ENCODE measurements at places on chromosomes 16 and 17. TPM values are rescaled to one million over a fixed set of nuclear protein-coding genes. Genes with fewer than 3 reads are reported as not detected.
A peak's percentile ranks its signal among the peaks of the same experiment; 100 is the strongest.

DNA sequence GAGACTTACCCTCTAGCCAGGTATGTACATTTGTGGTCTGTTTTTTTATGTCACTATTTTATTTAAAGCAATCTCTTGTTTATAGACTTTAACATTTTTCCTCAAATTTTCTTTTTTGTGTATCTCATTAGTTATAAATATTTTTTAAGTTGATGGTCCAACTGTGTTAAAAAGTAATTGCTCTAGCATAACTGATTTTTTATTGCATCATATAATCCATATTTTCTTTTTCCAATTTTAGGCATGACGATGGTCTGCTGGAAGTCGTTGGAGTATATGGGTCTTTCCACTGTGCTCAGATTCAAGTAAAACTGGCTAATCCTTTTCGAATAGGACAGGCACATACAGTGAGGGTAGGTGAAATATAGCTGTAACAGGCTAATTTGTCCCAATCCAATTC is 27.9 kb downstream of the DGKE start:
- DNase-seq = no peak

- DNase-seq = no peak
These were observed 31.9 kb downstream of the UBE2O start for GRCh38 chr17:76421044-76421407.

DNA sequence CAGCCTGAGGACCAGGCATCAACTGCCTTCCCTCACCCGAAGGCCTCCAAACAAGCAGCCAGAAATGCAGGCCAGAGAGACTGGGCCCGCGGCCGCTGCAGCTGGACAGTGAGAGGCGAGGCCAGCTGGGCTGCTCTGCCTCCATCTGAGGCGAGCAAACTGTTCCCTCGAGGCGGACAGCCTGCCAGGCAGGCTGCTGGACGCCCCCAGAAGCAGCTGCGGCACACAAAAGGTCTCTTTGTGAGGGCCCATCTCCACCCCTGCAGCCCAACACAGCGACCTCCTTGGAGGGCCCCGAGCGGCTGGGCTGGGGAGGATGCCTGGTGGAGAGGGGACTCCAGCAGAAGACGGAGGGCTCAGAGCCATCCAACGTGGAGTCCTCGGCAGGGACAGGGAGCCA is 4.7 kb downstream of the CORO7 start:
- DNase-seq = no peak

- no peak for DNase-seq
These were observed 44.6 kb downstream of the CMTM4 start for GRCh38 chr16:66651965-66652364.

- DNase-seq = no peak
These were observed 1.1 kb downstream of the PARN start for GRCh38 chr16:14628806-14629611.

DNA sequence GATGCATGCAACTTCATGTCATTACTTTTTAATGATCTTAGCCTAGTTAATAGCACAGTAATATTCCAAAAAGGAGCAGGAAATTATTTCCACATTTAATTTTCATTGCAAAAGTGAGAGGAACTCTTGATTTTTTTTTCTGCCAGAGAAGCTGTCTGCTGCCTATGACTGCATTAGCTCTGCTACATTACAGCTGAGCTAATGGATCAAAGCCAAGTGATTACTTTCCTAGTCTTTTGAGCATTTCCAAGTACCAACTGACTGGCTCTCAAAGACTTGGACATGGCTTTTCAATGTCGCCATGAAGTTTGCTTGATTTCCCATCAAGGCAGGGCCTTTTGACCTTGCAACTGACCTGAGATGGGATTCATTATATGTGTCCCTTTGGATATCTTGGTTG is 356.6 kb upstream of the XYLT1 start:
- no peak for DNase-seq

- DNase-seq = no peak
These were observed 115.3 kb upstream of the NOL11 start for GRCh38 chr17:67602444-67602843.

GRCh38 chr17:33725675-33726271 is 432.7 kb upstream of the ASIC2 start:
- DNase-seq = peak; percentile 80

DNA sequence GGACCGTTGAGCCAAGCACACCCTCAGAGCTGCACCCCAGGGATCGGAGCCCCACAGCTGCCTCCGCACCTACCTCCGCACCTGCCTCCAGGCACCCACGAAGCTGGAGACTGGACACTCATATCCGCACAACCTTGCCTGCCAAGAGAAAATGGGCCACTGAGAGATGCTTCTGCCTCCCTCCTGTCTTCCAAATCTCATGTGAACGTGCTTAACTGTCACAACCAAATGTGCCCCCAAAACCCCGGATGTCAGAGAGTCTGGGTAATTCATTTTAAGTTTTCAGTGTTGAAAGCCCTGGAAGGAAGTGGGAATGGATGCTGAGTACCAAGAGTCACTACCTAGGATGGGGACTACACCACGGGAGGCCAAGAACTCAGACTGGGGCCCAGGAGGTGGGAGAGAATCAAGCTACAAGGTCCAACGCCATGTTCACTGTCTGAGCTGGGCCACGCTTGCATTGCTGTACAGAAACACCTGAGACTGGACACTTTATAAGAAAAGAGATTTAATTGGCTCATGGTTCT is 49.5 kb upstream of the MEAK7 start:
- DNase-seq = no peak

DNA sequence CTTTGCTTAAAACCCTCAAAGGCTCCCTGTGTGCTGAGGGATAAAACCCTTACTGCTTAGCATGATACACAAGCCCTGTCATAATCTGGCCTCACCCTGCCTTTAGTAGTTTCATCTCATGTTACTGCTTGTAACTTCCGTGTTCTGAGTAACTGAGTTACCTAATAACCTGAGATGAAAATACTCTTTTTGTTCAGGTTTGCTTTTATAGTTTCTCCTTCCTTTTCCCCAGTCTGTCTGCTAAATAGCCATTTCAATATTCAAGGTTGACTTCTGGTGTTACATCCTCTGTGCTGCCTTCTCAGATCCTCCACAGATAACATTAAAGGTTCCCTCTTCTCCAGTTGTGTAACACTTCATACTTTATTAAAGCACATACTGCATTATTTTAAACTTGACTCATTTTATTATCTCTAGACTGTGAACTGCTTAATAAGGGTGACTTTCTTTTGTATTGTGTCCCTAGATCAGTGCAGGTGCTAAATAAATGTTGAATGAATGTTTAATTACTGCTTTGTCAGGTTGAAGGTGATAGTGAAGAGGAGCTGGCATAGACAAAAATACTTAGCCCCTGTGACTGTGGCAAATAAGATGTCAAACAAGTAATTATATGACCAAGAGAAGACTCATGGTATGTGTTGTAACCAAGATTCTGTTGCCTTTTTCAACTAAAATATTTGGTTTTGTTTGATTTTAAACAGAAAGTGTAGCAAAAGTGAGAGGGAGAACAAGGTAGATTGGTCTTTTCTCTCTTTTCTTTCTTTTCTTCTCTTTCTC is 47.8 kb downstream of the NFAT5 start:
- DNase-seq = no peak

DNA sequence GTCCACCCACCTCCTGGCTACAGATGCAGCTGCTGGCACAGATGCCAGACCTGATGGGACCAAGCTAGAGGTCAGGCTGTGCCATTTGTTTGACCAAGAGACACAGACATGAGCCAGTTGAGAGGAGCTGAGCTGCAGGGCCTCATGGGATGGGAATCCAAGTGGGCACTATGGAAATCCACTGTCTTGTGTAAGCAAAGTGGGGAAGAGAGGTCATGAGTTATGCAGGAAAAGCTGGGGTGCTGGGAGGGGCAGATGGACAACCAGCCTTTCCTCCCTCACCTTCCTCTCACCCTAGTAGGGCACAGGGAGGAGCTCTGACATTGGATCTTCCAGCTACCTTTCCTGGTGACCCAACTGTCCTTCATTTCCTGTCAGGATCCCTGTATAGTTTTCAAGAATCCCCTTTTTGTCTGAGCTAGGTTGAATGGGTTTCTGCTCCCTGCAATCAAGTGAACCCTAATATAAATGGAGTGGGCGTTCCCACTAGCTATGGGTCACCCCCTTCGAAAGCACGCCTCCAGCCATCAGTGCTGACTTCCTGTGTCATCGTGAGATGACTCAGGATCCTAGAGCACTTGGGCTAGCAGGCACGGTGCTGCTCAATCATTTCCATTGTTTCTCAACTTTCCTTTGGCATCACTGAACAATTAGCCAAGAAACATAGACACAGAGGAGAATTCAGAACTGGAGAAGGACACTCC is 13.6 kb downstream of the ATPAF2 start:
- DNase-seq = no peak

GRCh38 chr17:38397227-38397626 is 31.0 kb upstream of the ARHGAP23 start:
- DNase-seq = no peak

- DNase-seq = no peak
These were observed 23.5 kb downstream of the SMTNL2 start for GRCh38 chr17:4607773-4608187.

DNA sequence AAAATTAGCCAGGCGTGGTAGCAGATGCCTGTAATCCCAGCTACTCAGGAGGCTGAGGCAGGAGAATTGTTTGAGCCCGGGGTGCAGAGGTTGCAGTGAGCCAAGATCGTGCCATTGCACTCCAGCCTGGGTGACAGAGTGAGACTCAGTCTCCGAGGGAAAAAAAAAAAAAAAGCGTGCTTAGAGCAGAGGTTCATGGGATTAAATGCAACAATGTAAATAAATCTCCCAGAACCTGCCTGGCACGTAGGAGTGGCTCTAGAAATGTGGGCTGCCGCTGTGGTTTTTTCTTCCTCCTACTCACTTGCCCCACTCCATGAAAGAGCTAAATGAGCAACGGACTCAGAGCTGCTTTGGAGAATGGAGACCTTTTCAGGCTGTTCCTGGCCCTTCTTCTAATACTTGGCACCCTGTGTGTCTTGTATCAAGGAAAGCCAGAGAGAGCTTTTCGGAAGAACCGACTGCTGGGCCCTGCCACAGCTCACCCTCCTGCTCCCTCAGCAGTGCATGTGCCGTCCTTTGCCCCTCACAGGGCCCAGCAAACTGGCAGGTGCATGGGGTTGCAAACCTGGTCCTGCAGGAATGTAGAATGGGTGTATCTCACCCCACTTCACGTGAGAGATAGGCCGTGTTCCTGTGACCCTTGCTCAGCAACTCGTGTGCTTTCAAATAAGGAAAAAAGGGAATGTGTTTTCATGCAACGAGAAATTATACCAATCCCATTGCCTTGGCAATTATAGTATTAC is 52.0 kb downstream of the LDHD start:
- no peak for DNase-seq

- no peak for DNase-seq
These were observed 72.3 kb upstream of the LHX1 start for GRCh38 chr17:36864827-36865430.

GRCh38 chr17:46984341-46984740 is 5.3 kb upstream of the RPRML start:
- DNase-seq = no peak

Gene BAIAP3
- total RNA-seq = 16.5 TPM

GRCh38 chr17:21304091-21304490 is 19.6 kb downstream of the MAP2K3 start:
- no peak for DNase-seq

DNA sequence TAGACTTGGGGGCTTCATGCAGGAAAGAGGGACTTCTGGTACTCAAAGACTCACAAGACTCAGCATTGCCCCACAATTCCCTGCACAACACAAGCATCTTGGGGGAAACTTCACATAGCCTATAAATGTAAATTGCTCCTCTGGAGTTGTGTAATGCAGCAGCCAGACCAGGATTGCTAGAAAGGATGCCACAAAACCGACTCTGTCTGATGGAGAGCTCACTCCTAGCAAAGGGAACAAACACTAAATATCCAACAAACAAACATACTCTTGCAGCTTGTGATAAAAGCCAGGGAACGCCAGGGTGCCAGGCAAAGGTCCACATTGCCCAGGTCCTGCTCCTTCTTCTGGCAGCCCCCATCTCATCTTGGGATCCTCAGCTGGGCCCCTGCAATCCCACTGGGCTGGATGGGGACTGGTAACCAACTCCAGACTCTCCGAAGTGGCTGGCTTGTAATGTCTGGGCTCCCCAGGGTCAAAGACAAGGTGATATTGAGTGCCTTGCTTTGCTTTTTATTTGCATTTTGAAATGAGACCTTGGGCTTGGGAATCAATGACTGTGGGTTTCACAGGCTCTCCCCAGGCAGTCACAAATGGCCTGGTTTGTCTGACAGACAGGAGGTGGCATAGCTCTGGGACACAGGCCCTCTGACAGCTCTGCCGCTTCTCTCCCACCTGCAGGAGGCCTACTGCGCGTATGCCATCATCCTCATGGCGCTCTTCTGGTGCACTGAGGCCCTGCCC is 15.3 kb downstream of the SLC13A2 start:
- no peak for DNase-seq

DNA sequence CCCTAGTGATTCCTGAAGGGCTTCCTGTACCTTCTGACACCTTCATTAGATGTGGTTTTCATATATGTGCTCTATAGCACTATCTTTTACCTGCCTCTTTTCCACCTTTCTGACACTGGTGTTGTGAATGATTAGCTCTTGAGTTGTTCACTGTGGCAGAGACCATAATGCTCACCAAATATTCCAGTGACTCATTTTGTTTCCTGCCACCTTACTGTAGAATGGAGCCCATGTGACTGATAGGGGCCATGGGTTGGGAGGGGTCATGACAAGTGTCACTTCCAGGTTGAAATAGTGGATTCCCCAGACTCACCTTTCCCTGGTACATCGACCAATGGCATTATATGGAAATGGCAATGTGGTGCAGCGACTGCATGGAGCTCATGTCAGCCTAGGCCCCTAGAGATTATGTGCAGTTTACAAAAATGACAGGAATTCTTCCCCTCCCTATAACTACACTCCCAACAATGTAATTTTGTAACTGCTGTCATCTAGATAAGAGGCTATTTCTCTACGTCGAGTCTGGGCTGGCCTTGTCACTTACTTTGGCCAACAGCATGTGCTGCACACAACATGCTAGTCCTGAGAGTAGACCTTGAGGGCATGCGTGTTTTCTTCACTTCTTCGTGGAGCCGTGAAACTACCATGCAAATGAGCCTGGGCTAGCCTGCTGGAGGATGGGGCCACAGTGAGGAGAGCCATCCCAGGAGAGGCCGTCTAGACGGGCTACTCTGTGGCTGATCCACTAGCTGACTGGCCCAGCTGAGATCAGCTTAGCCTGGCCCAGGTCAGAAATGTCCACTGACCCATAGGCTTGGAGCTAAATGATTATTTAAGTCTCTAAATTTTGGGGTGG is 409.5 kb downstream of the CA10 start:
- DNase-seq = no peak

Data from WTC11 (cell line).